ENCODE measurements at places on chromosomes 6 and 20. TPM values are rescaled to one million over a fixed set of nuclear protein-coding genes. Genes with fewer than 3 reads are reported as not detected.

HSPA1L gene
- total RNA-seq, result 1.7 TPM

TCF21 gene
- total RNA-seq, result not detected

RIMS1 gene
- total RNA-seq, result 2.1 TPM

HLA-DPA1 gene
- 2.2 TPM for total RNA-seq

GSTA1 gene
- total RNA-seq, result not detected

APOM gene
- total RNA-seq, result 2.5 TPM

CALHM4 gene
- not detected for total RNA-seq

ZNF334 gene
- total RNA-seq, result 1.8 TPM

NKAPL gene
- not detected for total RNA-seq

GSTA2 gene
- total RNA-seq, result not detected

PACRG gene
- total RNA-seq, result not detected

TBP gene
- 16.3 TPM for total RNA-seq

HS3ST5 gene
- total RNA-seq, result not detected

RREB1 gene
- 22.9 TPM for total RNA-seq

SLC12A5 gene
- total RNA-seq, result 0.46 TPM

BPI gene
- total RNA-seq, result not detected

PRKN gene
- not detected for total RNA-seq

AKAP12 gene
- 7.5 TPM for total RNA-seq

HDGFL1 gene
- total RNA-seq, result not detected

PAX1 gene
- not detected for total RNA-seq

PYGB gene
- total RNA-seq, result 68.4 TPM

IL17F gene
- not detected for total RNA-seq

CASS4 gene
- total RNA-seq, result 0.39 TPM

CLDN20 gene
- total RNA-seq, result not detected

TNXB gene
- 1.2 TPM for total RNA-seq

SERPINB1 gene
- 23.9 TPM for total RNA-seq

RALGAPB gene
- total RNA-seq, result 24.7 TPM

AP5S1 gene
- total RNA-seq, result 20.5 TPM

RHAG gene
- total RNA-seq, result not detected

MROH8 gene
- 2.1 TPM for total RNA-seq

SLC17A1 gene
- total RNA-seq, result not detected

BTBD3 gene
- 22.6 TPM for total RNA-seq

SLC22A7 gene
- not detected for total RNA-seq

PRPH2 gene
- 1.3 TPM for total RNA-seq

BHLHE23 gene
- total RNA-seq, result not detected

EEF1E1 gene
- 45.9 TPM for total RNA-seq

COL9A3 gene
- total RNA-seq, result not detected

MLIP gene
- total RNA-seq, result not detected

TFAP2D gene
- not detected for total RNA-seq

FAM83B gene
- not detected for total RNA-seq

HLA-DPB1 gene
- total RNA-seq, result 1.6 TPM

PTGIS gene
- total RNA-seq, result not detected

HTR1B gene
- 0.87 TPM for total RNA-seq

HRH3 gene
- total RNA-seq, result not detected

TXLNB gene
- 0.07 TPM for total RNA-seq

CST4 gene
- not detected for total RNA-seq

GPR6 gene
- total RNA-seq, result not detected

OR2H2 gene
- total RNA-seq, result not detected

KHDC1 gene
- 6.8 TPM for total RNA-seq

NRN1 gene
- total RNA-seq, result not detected

GJA1 gene
- total RNA-seq, result 89.6 TPM

B3GALT4 gene
- 1.1 TPM for total RNA-seq

All from HFFc6 (cell line).